ENCODE measurements at places on chromosomes 6 and 20.

GRCh38 chr6:88116276-88116675 is 49.9 kb downstream of the CNR1 start:
- H3K27ac ChIP-seq = no peak overlapping the region
- H3K27me3 ChIP-seq = no peaks in the 10 kb centered on the region
- DNase-seq = no peak
- H3K4me3 ChIP-seq = no peak overlapping the region
- H3K4me1 ChIP-seq = no peaks in the 10 kb centered on the region

DNA sequence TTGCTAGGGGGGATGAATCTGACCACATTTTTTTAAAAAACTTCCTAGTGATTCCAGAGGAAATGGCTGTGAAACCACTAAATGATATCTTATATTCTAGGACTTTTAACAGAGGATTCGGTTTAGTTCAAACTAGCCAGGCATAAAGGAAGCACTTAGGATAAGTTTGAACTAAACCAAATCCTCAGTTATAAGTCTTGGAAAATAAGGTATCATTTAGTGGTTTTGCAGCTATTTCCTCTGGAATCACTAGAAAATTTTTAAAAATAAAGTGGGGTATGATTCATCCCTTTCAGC is 327.9 kb upstream of the QKI start:
- peak; percentile 52 for DNase-seq
- H3K27me3 ChIP-seq = no peaks in the 10 kb centered on the region
- H3K4me1 ChIP-seq = no peaks in the 10 kb centered on the region
- no peaks in the 10 kb centered on the region for H3K36me3 ChIP-seq

- DNase-seq = peak; percentile 60
- H3K4me3 ChIP-seq = no peak overlapping the region
- no peak overlapping the region for H3K27ac ChIP-seq
- H3K36me3 ChIP-seq = no peaks in the 10 kb centered on the region
- peaks cover 18% of the 10 kb centered on the region for H3K27me3 ChIP-seq
These were observed 5.9 kb downstream of the TMEM239 start for GRCh38 chr20:2822073-2822472.

- no peaks in the 10 kb centered on the region for H3K36me3 ChIP-seq
- H3K4me1 ChIP-seq = no peaks in the 10 kb centered on the region
- H3K27ac ChIP-seq = no peak overlapping the region
These were observed 559.6 kb upstream of the NRSN1 start for GRCh38 chr6:23566418-23566817.

DNA sequence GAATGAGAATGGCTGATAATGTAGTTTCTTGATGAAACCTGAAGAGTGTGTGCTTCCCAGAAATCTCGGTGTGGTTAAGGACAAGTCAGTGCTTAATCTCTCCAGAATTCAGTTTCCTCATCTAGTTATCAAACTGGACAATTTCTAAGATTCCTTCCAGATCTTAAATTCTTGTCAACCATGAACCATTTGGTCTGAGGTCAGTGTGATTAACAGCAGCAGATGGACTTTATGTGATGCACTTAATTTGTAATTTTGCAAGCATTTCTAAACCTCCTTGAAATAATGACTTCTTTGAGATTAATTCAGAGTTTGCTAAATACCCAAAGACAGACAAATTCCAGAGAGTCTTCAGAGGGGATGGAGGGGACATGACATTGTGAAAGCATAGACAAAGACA is 160.3 kb downstream of the KIF16B start:
- no peaks in the 10 kb centered on the region for H3K36me3 ChIP-seq
- H3K4me1 ChIP-seq = no peaks in the 10 kb centered on the region
- H3K4me3 ChIP-seq = no peak overlapping the region
- H3K27ac ChIP-seq = no peak overlapping the region
- no peaks in the 10 kb centered on the region for H3K27me3 ChIP-seq

DNA sequence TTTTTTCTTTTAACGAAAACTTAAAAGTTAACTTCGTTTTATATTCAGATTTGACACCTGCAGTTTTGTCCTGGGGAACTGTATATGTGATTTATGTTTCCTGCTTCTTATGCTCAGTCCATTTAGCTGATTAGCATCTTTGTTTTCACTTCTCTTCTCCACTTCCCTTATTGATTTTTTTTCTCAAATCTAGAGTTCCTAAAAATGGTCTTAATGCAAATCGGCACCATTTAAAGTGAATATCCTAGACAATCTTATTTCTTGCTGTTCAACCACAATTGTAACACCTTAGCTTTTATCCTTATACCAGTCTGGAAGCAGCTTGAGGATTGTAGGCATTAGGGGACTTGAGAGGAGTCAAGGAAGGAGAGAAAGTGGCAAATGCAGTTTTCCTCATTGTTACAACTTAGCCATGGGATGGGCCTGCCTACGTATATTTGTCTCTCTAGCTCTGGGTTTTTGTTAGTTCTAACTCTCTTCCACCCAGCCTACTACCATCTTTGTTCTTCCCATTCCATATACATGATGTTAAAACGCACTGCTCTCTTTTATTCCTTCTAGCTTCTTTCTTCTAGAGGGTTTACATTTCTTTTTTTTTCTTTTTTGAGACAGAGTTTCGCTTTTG is 8.5 kb downstream of the QRSL1 start:
- no peak for DNase-seq
- H3K4me3 ChIP-seq = no peak overlapping the region
- H3K4me1 ChIP-seq = no peaks in the 10 kb centered on the region
- no peaks in the 10 kb centered on the region for H3K36me3 ChIP-seq

- H3K4me3 ChIP-seq = no peak overlapping the region
- H3K36me3 ChIP-seq = no peaks in the 10 kb centered on the region
- no peak overlapping the region for H3K27ac ChIP-seq
- DNase-seq = no peak
These were observed 41.7 kb downstream of the CD2AP start for GRCh38 chr6:47519279-47519678.

- H3K4me1 ChIP-seq = no peaks in the 10 kb centered on the region
- no peaks in the 10 kb centered on the region for H3K27me3 ChIP-seq
- H3K36me3 ChIP-seq = no peaks in the 10 kb centered on the region
- DNase-seq = no peak
- H3K4me3 ChIP-seq = no peak overlapping the region
These were observed 622.2 kb upstream of the MANEA start for GRCh38 chr6:94955156-94955555.

- no peaks in the 10 kb centered on the region for H3K4me1 ChIP-seq
- no peak overlapping the region for H3K4me3 ChIP-seq
- DNase-seq = no peak
- no peaks in the 10 kb centered on the region for H3K36me3 ChIP-seq
- no peaks in the 10 kb centered on the region for H3K27me3 ChIP-seq
- no peak overlapping the region for H3K27ac ChIP-seq
These were observed 230.3 kb downstream of the SMOC2 start for GRCh38 chr6:168671028-168671862.

GRCh38 chr6:89944826-89945407 is 50.6 kb downstream of the GJA10 start:
- no peaks in the 10 kb centered on the region for H3K4me1 ChIP-seq
- no peak overlapping the region for H3K4me3 ChIP-seq
- peak; percentile 39 for DNase-seq
- no peak overlapping the region for H3K27ac ChIP-seq

- H3K27ac ChIP-seq = no peak overlapping the region
- H3K36me3 ChIP-seq = no peaks in the 10 kb centered on the region
- no peak overlapping the region for H3K4me3 ChIP-seq
- no peak for DNase-seq
- H3K27me3 ChIP-seq = no peaks in the 10 kb centered on the region
These were observed 77.3 kb downstream of the KIZ start for GRCh38 chr20:21203088-21203656.

DNA sequence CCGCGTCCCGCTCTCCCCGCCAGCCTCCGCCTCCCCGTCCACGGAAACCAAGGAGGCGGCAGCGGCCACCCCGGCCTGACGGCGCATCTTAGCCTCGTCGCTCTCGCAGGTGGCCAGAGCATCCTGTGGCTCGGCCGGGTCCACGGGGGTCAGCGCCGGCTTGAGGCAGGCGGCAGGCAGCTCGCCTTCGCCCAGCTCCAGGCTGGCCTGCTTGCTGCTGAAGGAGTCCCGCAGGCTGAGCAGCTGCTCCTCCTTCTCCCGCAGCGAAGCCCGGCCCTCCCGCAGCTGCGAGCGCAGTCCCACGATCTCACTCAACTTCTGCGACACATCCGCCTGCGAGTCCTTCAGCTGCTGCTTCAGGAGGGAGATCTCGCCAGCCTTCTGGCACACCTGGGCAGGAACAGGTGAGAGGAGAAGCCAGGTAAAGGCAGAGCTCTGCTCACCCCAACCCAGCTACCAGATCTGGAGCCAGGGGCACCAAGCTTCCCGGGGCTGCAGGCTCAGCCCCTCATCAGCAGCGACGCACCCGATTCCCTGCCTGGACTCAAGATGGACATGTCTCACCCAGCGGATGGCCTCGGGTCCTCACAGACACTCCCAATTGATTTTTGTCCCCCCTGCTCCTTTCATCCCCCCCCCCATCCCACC is 5.2 kb upstream of the FASTKD5 start:
- no peaks in the 10 kb centered on the region for H3K4me1 ChIP-seq
- no peak overlapping the region for H3K4me3 ChIP-seq
- peaks cover 3% of the 10 kb centered on the region for H3K27me3 ChIP-seq
- no peak for DNase-seq

DNA sequence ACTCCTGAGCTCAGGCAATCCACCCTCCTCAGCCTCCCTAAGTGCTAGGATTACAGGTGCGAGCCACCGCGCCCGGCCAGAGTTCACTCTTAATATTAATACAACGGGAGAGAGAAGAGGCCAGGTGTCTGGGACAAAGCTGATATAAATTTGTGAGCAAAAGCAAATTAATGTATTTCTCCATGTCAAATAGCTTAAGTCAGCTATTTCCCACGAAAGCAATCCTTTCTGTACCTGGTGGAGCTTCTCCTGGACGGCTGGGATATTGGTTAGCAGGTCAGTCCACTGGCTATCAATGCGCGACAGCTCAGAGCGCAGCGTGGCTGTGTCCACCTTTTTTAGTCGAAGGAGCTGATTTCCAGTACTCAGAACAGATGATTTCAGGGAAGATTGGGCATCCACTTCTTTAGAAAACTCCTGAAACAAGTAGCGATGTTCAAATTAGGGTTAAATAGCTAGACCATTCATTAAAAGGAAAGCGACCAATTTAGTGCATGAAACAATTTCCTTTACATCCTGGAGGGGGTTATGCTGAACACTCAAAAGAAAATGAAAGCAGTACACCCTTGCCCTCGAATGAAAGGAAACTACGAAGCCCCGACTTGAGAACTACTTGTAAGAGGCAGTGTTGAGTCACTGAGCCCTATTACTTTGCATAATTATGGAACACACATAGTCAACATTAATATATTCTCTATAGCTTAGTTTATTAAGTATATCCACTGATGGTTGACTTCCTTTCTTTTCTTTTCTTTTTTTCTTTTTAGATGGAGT is 403.4 kb downstream of the SYNE1 start:
- no peak overlapping the region for H3K27ac ChIP-seq
- H3K4me1 ChIP-seq = no peaks in the 10 kb centered on the region
- DNase-seq = no peak
- no peaks in the 10 kb centered on the region for H3K27me3 ChIP-seq
- H3K4me3 ChIP-seq = no peak overlapping the region

- no peaks in the 10 kb centered on the region for H3K36me3 ChIP-seq
- H3K4me3 ChIP-seq = no peak overlapping the region
- no peak overlapping the region for H3K27ac ChIP-seq
These were observed 194.9 kb downstream of the KIF6 start for GRCh38 chr6:39530201-39530759.

- no peak overlapping the region for H3K27ac ChIP-seq
- H3K36me3 ChIP-seq = no peaks in the 10 kb centered on the region
- H3K27me3 ChIP-seq = no peaks in the 10 kb centered on the region
- no peaks in the 10 kb centered on the region for H3K4me1 ChIP-seq
These were observed 33.2 kb downstream of the SCGN start for GRCh38 chr6:25685251-25685650.

DNA sequence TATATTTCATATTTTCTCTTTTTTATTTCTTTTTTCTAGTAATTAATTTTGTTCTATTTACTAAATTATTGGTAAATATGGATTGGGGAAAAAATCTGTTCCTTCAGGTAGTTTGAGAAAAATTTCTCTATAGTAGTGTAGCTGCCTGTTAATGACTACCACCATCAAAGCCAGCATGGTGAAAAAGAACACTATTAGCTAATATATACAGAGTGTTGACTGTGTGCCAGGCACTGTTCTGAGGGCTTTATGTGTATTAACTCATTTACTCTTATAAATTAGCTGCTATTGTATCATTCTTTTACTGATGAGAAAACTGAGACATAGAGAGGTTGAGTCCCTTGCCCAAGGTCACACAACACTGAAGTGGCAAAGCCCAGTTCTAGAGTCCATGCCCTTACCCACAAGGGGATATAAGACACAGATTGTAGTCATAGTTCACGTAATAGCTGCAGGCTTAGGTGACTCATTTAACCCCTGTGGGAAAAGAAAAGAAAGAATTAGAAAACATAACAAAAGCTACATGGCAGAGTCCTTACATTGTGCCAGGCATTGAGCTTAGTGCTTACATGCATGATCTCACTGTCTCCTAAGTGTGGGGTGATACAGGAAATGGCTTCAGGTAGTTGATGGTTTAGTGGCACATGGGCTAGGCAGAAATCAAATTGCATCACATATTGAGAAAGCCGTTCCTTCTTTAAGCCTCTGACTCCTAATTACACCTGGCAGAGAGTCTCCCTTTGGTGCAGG is 12.2 kb upstream of the AKIRIN2 start:
- peak overlapping the region; percentile 8 for H3K27ac ChIP-seq
- peaks cover 3% of the 10 kb centered on the region for H3K4me1 ChIP-seq
- no peaks in the 10 kb centered on the region for H3K36me3 ChIP-seq
- H3K4me3 ChIP-seq = no peak overlapping the region
- H3K27me3 ChIP-seq = no peaks in the 10 kb centered on the region

DNA sequence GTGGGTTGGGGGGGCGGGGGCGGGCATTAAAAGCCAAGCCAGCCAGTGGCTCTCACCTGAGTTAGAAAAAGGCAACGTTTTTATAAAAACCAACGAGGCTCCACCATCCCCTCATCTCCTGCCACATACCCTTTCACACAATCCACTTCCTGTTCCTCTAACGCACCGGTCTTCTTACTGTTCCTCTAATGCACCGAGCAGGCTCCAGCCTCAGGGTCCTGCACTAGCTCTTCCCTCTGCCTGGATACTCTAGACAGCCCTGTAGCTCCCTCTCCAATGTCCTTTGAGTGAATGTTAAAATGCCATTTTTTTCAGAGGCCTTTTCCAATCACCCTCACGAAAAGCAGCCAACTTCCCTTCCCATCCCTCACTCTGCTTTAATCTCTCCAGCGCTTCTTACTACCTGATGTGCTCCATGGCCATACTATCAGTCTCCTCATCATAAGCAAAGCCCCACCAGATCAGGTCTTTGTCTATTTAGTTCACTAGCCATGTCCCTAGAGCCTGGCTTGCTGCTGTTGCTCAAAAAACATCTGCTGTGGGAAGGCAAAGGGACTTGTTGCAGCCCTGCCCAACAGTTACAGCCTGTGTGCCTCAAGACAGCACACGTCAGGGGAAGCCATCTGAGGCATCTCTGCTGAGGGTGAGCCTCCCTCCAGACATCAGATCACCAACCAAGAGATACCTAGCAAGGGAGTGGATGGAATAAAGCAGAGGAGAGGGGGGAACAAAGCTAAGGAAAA is 3.9 kb downstream of the FKBP1A start:
- H3K27ac ChIP-seq = no peak overlapping the region
- no peak overlapping the region for H3K4me3 ChIP-seq
- H3K36me3 ChIP-seq = peaks cover 2% of the 10 kb centered on the region
- no peaks in the 10 kb centered on the region for H3K27me3 ChIP-seq
- no peak for DNase-seq
- H3K4me1 ChIP-seq = peaks cover 19% of the 10 kb centered on the region

All from fibroblast of lung (primary cell).